M059J (cell line): ENCODE measurements at places on chromosomes 16 and 17. TPM values are rescaled to one million over a fixed set of nuclear protein-coding genes. Genes with fewer than 3 reads are reported as not detected.

DNA sequence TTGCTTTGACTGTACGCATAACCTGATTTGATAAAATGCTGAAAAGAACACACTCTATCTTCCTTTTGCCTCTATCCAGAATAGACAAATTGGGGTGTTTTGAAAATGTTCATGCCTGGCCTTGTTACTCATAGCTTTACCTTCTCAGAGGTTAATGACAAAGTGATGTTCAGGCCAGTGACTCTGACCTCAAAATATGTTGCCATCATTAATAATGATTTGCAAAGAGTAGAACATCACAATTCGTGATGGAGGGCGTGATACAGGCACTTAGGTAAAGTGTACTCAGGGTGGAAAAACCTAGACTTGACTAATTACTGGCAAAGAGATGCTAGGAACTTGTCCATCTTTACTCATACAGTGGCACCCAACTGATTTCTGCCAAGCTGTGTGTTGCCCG, 656.6 kb upstream of the SOX9 start:
- DNase-seq = no peak

GRCh38 chr17:78414178-78415162, 36.0 kb downstream of the PGS1 start:
- DNase-seq = no peak

- peak; percentile 48 for DNase-seq
These were observed 857.4 kb upstream of the GOT2 start for GRCh38 chr16:59591480-59591879.

DNA sequence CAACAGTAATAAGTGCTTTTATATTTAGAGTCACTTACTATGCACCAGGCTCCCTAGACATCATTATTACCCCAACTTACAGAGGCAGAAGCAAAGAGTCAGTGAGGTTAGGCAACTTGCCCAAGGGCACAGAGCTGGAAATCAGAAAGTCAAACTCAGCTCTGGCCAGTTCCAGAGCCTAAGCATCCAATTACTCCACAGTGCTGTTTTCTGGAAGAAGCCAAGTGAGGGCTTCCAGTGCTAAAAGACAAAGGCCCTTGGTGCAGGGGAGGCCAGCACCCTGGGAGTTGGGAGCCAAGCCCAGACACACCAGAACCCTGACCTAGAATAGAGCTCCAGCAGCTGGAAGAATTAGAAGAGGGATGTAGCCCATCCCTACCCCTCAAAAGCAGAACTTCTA, 40.2 kb downstream of the C17orf67 start:
- DNase-seq = no peak

DNA sequence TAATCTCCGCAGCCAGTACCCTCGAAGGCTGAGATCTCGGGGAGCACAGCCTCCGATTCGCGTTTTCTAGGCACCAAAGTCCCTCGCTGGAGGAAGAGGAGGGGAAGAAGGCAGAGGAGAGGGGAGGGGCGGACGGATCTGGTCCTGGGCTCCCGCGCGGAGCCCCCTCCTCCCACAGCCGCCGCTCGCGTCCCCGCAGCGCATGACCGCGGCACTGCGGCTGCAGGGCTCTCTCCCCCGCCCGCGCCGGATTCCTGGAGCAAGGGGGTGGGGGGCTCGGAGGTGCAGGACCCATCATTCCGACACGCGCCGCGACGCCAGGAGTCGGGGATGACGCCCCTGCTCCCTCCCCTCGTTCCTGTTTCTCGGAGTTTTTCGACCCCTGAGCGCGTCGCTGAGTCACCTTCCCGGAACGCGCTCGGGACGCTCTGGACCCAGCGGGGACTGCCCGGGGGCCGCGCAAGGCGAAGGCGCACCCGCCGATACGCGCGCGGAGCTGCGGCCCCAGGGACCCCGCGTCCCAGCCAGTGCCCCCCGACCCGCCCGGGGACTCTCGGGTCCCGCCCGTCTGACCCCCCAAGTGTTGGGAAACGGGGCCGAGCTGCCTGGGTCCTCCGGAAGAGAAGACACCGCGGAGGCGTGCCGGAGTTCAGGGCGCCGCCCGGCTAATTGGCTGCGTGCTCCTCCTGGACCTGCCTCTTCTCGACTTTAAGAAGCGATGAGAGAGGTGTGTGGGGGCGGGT, 1.4 kb upstream of the SPHK1 start:
- DNase-seq = peak; percentile 66

DNA sequence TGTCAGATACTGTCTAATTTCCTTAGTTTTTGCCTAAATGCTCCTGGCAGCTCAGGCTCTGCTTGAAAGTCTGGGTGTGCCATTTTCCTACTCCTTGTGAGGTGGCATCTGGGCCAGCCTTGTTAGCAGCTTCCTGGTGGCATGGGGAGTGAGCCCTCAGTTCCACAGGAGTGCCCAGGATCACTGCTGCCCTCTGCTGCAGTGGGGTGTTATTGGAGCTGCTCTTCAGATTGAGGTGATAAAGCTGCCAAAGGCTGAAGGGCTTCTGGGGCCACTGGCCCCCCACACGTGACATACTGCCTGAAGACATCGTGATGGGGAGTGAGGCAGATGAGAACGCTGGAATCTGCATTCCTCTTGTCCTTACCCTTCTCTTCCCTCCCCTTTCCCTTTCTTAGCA, 27.4 kb downstream of the CEP95 start:
- DNase-seq = peak; percentile 24

DNA sequence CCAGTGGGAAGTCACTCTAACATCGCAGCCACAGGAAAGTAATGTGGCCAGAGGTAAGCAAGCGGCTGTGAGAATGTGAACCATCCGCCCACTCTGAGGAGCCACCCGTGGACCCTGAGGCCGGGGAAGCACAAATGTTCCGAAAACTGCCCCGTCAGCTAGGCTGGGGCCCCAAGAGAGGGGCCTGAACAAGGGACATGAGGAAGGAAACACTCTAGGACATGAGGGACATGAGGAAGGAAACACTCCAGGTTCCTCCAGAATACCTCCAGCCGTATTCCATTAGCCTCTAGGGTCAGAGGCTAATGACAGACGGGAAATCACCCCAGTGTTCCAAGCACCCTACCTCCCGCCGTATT, 317 bp downstream of the TEFM start:
- no peak for DNase-seq

- no peak for DNase-seq
These were observed 37.1 kb downstream of the NUP93 start for GRCh38 chr16:56767024-56767423.

DNA sequence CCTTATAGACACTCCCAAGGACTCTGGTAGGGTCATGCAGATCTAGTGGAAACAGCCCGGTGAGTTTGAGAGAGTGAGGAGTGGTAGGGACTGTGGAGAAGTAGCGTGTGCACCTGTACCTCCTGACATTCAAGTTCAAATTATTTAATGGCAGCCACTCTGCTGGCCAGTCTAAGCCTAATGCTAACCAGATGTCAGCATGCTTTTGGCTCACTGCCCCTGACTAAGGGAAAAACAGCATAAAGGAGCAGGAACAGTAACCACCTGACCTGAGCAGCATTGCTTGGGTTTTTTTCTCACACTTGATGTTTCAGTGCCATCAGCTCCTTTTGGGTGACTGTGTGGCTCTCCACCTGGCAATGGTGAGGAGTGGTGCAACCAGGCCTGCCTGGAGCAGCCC, 23.8 kb upstream of the SLC12A3 start:
- DNase-seq = peak; percentile 40

DNA sequence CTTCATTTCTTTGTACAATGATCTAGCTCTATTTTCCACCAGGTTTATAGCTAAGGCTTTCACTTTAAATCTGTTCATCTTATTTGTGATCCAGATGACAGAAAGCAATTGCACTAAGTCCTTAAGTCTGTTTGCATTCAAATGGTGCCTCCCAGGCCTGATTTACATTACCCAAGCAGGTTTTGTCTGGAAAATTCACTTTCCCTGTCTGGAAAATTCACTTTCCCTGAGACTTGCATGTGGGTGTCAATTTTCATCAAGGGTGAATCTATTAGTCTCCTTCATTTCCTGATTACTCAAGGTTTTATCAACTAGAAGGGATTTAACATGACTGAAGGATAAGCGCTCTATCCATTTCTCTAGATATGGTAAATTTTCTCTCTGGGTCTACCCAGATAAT, 1480.2 kb upstream of the GOT2 start:
- DNase-seq = no peak

- peak; percentile 21 for DNase-seq
These were observed 42.5 kb downstream of the AKAP10 start for GRCh38 chr17:19935169-19935568.

GRCh38 chr17:60526726-60527125, 684 bp upstream of the APPBP2 start:
- peak; percentile 10 for DNase-seq

- no peak for DNase-seq
These were observed 208.2 kb upstream of the MYOCD start for GRCh38 chr17:12457493-12457892.

DNA sequence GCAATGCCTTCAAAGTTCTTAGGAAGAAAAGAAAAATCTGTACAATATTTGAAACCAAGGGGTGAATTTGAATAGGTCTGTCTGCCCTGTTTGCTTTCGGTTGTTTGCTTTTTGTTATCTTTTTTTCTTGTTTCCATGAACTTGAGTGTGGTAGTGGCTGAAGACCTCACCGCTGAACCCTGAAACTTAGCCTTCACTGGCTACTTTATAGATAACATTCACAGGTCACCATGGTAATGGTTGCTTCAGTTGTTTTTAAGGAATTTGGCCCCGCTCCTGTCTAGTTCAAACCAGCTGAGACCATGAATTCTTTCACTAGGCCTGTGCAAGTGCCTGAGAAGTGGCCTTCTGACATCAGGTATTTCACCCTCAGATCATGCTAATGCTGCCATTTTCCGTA, 137.0 kb upstream of the PMFBP1 start:
- no peak for DNase-seq

RAB11FIP4 gene
- total RNA-seq = 2.0 and 2.7 TPM in 2 replicates

HAP1 gene
- total RNA-seq = 0.05 and 0.07 TPM in 2 replicates

LGALS9B gene
- not detected in 2 replicates for total RNA-seq
